Glomerular endothelial cell (primary cell): ENCODE measurements at places on chromosomes 12 and 14.

DNA sequence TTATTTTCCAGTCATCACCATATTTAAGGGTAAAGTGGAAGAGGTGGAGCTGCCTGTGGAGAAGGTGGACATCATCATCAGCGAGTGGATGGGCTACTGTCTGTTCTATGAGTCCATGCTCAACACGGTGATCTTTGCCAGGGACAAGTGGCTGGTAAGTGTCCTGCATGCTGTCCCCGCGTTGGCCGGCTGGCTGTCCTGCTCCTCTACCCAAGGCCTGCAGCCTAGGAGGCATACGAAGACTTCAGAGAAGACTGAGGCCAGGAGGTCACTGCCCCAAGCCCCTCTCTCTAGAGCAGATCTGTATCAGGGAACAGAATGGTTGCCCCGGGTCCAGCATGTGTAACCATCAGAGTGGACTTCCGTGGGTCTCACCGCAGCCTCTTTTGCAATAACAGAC lies 77.7 kb downstream of the PRMT8 start:
- no peak for DNase-seq

GRCh38 chr14:26128931-26129671 lies 468.7 kb downstream of the NOVA1 start:
- DNase-seq: peak; percentile 57

GRCh38 chr14:53367644-53368026 lies 214.5 kb upstream of the DDHD1 start:
- DNase-seq: no peak

GRCh38 chr12:110074089-110074488 lies 25.8 kb upstream of the C12orf76 start:
- no peak for DNase-seq

- DNase-seq: no peak
These were observed 197.3 kb downstream of the PPM1H start for GRCh38 chr12:62737615-62738014.

- DNase-seq: no peak
These were observed 46.2 kb downstream of the ANO2 start for GRCh38 chr12:5898874-5899273.

DNA sequence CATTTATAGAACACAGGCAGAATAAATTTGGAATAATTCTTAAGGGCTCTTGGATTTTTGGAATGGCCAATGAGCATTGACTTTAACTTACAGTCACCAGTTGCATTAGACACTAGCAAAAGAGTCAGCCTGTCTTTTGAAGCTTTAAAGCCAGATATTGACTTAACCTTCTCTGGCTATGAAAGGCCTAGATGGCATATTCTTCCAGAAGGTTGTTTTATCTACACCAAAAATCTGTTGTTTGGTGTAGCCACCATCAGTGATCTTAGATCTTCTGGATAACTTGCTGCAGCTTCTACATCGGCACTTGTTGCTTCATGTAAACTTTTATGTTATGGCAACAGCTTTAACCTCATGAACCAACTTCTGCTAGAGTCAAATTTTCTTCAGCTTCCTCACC lies 10.4 kb downstream of the PCNX1 start:
- DNase-seq: no peak

DNA sequence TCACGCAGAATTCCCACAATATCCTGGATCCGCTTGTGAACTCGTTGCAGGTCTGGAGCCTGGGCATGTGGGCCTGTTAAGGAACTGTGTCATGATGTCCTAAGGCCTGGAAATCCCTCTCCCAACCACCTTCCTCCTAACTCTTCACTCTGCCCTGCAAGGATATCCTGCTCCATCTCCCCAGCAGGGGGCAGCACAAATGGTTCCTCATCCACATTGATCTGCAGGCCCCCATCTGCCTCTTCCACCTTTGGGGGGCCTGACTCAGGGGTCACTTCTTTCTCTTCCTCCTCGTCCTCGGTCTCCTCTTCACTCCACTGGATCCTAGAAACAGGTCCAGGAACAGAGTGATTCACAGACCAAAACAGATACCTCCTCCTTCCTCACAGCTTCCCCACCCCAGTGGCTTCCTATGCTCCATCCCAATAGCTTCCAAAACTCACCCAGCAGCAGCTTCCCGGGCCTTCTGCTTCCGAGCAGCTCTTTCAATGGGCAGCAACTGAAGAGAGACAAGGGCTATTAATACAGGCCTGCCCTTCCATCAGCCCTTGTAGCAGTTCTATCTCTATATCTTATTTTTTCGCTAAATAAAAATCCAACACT lies 4.5 kb downstream of the NOP2 start:
- DNase-seq: no peak

DNA sequence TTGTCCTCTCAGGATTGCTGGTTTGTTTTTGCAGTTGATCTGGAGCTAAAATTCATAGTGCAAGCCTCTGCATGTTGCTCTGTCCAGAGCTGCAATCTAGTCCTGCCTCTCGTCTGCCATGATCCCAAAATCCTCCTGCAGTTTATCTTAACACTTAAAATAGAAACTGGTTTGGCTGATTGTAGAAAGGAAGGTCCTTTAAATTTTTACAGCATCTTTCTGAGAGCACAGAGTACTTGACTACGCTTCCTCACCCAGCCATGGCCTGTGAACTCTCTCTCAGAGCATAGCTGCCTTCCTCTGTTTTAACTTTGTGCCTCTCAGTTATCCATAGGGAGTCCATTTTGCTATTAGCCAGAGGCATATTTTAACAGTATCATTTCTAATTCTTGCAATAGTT lies 877.1 kb downstream of the C12orf50 start:
- no peak for DNase-seq

- no peak for DNase-seq
These were observed 107.7 kb upstream of the PRKD1 start for GRCh38 chr14:30035361-30035760.
